ENCODE measurements at places on chromosomes 16 and 17. TPM values are rescaled to one million over a fixed set of nuclear protein-coding genes. Genes with fewer than 3 reads are reported as not detected.
A peak's percentile ranks its signal among the peaks of the same experiment; 100 is the strongest.

GRCh38 chr17:82297714-82298537 is 19.5 kb downstream of the CD7 start:
- DNase-seq, result peak; percentile 89

The ZG16 gene
- total RNA-seq, result 0.48 TPM

The GNGT2 gene
- total RNA-seq, result 1.5 TPM

- no peak for DNase-seq
Measured at GRCh38 chr17:79945591-79946255, 89.9 kb downstream of the TBC1D16 start.

- no peak for DNase-seq
Measured at GRCh38 chr16:82079892-82080291, 44.8 kb downstream of the HSD17B2 start.

GRCh38 chr17:76265624-76266243 is 586 bp downstream of the UBALD2 start:
- peak; percentile 55 for DNase-seq

GRCh38 chr17:29407856-29408255 is 17.7 kb downstream of the TAOK1 start:
- no peak for DNase-seq

The ZG16B gene
- total RNA-seq, result 1.0 TPM

The RBFOX1 gene
- 0.48 TPM for total RNA-seq

DNA sequence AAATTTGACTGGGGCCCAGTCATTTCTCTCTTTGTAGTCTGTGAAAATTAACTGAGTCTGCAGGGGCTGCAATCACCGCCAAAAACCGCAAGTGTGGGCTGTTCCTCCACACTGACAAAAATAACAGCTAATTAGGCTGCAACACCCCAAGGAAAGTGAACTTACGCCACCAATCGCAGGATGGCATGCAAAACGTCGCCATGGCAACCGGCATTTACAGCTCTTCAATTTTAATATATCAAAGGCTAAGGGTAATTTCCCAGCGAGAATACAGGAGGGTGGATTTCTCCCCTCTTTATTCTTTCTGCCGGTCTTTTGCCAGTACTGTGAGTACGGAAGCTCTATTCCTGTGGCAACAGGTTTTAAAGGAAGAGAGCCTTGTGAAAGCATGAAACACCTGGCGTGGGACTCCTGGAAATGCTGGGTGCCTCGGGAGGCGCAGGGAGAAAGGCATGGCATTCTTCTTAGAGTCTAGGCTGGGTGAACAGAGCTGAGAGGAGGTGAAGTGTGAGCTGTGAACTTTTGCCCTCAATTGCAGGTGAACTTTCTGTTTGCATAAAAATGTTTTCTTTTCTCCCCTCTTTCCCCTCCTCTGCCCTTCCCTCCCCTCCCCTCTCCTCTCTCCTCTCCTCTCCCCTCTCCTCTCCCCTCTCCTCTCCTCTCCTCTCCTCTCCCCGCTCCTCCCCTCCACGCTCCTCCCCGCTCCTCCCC is 399.7 kb downstream of the XYLT1 start:
- DNase-seq, result peak; percentile 11

DNA sequence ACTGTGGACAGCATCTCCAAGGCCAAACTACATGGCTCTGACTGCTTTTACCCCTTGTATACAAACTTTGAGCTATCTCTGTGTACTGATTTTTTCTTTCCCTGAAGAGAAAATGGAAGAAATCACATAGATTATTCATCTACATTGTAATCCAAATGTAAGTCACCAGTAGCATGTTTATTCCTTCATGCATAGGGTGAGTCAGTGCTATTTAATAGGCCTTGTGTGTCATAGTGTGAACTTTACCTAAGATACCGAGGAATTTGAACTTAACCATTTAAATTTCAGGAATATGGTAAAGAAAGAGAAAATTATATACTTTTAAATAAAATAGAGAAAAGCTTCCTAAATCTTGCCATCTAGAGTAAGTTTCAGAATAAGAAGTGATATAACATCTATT is 16.5 kb downstream of the PHKB start:
- DNase-seq, result no peak

- DNase-seq, result no peak
Measured at GRCh38 chr17:68302666-68303065, 11.4 kb downstream of the ARSG start.

- peak; percentile 94 for DNase-seq
Measured at GRCh38 chr16:89395150-89396142, 94.9 kb downstream of the ANKRD11 start.

DNA sequence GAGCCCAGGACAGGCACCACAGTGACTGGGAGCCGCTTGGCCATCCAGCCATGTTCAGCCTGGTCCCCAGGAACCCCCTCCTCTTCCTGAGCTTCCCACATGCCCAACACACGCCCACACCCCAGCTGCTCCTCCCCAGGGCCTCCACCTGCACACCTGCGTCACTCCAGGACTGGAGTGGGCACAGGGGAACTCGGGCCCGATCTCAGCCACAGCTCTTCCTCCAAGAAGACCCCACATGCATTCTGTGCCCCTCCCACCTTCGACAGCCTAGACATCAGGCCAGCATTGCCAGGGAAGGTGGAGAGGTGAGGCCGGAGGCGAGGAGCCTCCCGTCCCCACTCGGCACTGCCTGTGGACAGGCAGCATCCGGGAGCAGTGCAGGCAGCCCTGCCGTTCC is 6.0 kb upstream of the VASN start:
- DNase-seq, result peak; percentile 25

GRCh38 chr17:35977509-35977908 is 3.8 kb downstream of the CCL16 start:
- no peak for DNase-seq

The MLLT6 gene
- 170 TPM for total RNA-seq
